ENCODE measurements at places on chromosomes 4 and X. TPM values are rescaled to one million over a fixed set of nuclear protein-coding genes. Genes with fewer than 3 reads are reported as not detected.
A peak's percentile ranks its signal among the peaks of the same experiment; 100 is the strongest.

DNA sequence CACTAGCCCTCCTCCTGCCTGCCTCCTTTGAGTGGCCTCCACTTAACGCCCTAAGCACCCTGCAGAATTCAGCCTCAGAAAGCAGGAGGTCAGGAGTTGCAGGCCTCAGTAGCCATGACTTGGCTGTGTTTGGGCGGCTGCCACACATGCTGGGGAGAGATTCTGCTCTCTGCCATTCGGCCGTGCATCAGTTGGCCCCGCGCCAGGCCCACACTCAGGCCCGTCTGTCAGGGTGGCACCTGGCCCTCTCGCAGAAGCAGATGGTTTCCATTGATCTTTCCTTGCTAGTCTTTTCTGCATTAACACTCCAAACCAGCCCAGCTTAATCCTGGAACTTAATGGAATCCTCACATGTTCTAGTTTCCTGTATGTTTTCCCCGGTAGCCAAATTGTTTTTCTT lies 30.7 kb upstream of the ATP6AP2 start:
- no peak for DNase-seq

The OTUD6A gene
- not detected for total RNA-seq

GRCh38 chr4:4987656-4988055 lies 31.6 kb downstream of the CYTL1 start:
- no peak for DNase-seq

- DNase-seq = no peak
Observed at GRCh38 chr4:87895964-87896621, 63.3 kb downstream of the MEPE start.

- DNase-seq = no peak
Observed at GRCh38 chrX:134460862-134461220, 876 bp downstream of the HPRT1 start.

GRCh38 chrX:154775419-154776349 lies 13.0 kb downstream of the DKC1 start:
- DNase-seq = no peak

The GYG2 gene
- total RNA-seq = 4.5 TPM

DNA sequence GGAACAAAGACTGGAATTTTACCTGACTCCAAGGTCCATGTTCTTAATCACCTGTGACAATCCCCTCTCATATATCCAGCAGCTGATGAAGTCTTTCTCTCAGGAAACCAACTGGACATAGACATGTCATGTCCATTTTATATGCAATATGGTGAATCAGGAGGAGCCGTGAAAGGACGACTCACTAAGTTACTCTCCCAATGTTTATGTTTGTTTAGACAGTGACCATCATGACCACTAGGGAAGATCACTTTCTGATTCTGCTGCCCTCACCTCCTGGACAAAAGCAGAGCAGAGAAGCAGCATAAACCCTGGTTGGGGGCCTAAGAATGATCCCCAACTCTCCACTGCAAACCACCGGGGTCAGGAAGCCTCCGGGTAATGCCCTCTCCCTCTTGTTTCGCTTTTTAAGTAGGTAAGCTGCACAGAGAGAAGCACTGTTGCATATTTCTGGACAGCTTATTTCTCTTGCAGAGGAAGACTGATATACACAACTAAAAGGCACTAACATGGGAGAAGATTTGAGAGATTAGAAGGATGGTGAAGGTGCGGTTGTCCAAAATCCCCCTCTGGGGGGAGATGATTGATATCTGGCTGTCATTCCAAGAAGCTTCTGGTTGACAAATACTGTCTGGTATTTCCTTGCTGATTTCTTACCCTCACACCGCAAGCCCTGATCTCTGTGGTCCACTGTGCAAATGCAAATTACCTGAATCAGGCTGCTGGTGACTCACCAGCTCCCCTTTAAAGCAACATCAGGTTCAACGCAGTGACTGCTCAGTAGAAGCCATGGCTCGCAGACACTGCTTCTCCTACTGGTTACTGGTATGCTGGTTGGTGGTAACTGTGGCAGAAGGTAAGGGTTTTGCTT lies at the start of gene ODAPH:
ODAPH (plus strand) TSS at position 773 of the 871 bp plus-strand sequence; CDS start at position 790, 17 bp downstream.
- no peak for DNase-seq

DNA sequence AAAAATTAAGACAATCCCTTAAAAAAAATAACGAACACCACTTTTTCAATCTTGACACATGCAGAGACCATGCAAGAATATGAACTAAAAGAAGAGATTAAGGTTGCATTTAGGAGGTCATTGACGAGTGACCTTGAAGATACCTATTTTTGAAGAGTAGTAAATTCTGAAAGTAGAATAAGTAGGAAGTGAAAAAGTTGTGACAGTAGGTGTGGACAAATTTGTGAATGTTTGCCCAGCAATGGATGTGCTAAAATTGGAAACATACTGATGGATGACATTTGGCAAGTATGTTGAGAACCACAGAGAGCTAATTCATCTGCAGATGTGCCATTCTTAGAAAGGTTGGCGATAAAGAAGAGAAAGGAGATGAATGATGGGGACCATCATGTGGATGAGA lies 213.7 kb upstream of the VCX3A start:
- no peak for DNase-seq

The ABLIM2 gene
- 0.74 TPM for total RNA-seq

The CXorf49 gene
- total RNA-seq = not detected

DNA sequence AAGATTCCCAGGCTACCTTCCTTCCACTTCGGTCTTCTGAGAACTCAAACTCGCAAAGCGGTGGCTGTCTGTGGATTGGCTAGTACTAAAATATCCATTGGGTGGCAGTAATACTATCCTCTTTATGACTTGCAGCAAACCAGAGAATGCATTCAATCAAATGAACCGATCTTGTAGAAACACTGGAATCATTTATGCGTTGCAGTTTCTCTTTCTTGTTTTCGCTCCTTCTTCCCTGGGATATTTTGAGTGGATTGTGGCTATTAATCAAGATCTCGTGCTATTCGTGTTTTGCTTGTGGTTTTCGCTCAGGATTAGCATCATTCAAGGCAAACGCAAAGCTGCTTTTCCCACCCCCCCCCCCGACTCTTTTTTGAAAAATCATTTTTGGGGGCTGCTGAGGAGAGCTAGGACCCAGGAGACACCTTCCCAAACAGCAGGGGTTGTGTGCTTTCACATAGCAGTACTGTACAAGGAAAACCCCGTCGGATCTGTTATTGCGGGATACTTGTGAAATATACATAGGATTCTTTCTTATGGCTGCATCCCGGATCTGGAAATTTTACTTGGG lies at the start of gene IL1RAPL1:
IL1RAPL1 (plus strand) TSS at position 466 of the 571 bp plus-strand sequence.
- no peak for DNase-seq

- no peak for DNase-seq
Observed at GRCh38 chr4:71855944-71856343, 72.1 kb upstream of the GC start.

- no peak for DNase-seq
Observed at GRCh38 chrX:154327038-154327820, 31.6 kb downstream of the TKTL1 start.

GRCh38 chrX:45126158-45126557 lies 74.5 kb downstream of the DIPK2B start:
- DNase-seq = no peak

The NXF3 gene
- 1.3 TPM for total RNA-seq

The C1QTNF7 gene
- not detected for total RNA-seq

DNA sequence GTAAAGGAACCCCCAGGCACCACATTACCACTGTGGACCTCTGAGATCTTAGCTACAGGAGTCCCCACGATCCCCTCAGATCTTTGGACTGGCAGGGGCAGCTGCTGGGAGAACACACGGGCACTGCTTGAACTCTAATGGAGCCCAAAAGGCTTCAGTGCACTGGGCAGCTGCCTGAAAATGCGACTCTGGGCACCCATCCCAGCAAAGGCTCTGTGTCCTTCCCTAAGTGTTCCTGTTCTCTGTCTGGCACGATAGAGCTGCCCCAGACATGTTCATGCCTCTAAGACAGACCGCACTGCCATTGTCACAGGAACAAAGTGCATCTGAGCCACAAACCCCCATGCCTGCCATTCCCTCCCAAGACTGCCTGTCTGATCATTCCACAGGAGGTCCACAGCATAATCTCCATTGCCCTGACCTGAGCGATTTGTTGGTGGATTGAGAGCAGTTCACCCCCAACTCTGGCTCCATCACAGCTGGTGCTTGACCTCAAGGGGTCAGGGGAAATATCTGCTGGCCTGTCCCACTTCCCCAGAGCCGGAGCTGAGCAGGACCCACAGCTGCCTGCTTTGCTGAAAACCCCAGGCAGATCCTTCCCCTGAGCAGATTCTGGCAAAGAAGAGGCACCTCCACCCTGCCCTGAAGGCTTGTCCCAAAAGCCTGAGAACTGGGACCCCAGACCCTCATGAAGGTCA lies 436.0 kb upstream of the INTU start:
- no peak for DNase-seq

DNA sequence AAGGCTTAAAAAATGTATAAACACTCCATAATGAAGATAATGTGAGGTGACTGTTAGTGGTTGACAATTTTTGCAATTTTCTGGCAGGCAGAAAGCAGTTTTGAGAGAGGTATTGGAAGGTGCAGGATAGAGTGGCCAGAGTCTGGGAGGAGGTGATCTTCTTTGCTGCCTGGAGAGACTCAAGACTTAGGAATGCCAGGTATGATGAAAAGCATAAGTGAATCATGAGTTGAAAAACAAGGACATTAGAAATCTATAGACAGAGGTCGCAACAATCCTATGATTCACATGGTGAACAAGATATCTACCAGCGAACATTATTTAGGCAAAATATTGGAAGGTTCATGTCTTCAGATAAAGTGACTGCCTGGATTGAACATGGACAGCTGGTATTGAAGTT lies 118.5 kb downstream of the CFAP299 start:
- no peak for DNase-seq

- DNase-seq = no peak
Observed at GRCh38 chrX:31836479-31836878, 764.6 kb upstream of the FTHL17 start.

DNA sequence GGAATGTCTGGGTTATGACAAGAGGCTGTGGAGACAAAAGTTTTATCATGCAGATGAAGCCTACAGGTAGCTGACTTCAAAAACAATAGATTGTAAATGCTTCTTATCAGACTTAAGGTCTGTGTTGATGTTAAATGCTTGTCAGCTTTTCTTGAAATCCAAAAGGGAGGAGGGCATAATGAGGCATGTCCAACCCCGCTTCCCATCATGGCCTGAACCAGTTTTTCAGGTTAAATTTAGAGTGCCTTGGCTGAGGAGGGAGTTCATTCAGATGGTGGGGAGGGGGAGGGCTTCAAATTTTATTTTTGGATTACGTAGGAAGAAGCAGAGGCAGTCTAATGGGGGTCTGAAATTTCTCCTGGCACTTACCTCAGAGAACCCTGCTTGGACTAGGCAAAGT lies 207.7 kb upstream of the HDX start:
- no peak for DNase-seq

DNA sequence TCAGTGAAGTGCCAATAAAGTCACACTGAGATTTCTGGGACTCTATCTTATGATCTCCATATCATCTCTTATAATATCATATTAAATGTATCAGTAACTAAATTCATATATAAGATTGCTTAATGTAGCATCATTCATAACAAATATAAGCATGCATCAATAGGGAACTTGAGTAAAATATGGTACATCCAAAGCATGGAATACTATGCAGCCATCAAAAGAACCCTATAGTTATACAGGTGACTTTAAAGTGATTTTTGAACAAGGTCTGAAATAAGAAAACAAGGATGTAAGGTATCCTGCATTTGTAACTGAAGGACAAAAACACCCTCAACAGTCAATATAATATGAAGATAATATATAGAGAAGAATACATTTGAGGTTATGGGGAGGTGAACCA lies 47.3 kb downstream of the HUWE1 start:
- no peak for DNase-seq

The ETDB gene
- not detected for total RNA-seq

The CLDN2 gene
- not detected for total RNA-seq

- no peak for DNase-seq
Observed at GRCh38 chrX:129840344-129840743, 3.3 kb downstream of the ZDHHC9 start.

The TLL1 gene
- total RNA-seq = 48.0 TPM

The AMOT gene
- 31.2 TPM for total RNA-seq

The RBM46 gene
- total RNA-seq = not detected

DNA sequence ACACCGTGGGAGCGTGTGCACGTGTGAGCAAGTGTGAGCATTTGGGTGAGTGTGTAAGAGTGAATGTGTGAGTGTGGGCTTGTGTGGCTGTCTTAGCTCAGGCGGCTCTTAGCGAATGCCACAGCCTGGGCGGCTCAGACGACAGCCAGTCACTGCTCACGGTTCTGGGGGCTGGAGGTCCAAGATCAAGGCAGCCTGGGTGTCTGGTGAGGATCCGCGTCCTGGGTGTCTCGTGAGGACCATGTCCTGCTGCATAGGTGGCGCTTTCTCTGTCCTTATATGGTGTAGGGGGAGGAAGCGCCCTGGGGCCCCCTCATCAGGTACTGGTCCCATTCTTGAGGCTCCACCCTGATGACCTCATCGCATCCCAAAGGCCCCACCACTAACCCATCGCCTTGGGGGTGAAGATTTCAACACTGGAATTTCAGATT lies 4.5 kb downstream of the DOK7 start:
- DNase-seq = no peak

- DNase-seq = no peak
Observed at GRCh38 chr4:129420637-129421036, 324.7 kb downstream of the C4orf33 start.

GRCh38 chr4:168021666-168022065 lies 70.7 kb upstream of the ANXA10 start:
- DNase-seq = no peak

- DNase-seq = no peak
Observed at GRCh38 chrX:85379174-85379907, at the start of gene POF1B. POF1B (minus strand) TSS chrX:85379665; CDS start chrX:85379454, 211 bp downstream.

DNA sequence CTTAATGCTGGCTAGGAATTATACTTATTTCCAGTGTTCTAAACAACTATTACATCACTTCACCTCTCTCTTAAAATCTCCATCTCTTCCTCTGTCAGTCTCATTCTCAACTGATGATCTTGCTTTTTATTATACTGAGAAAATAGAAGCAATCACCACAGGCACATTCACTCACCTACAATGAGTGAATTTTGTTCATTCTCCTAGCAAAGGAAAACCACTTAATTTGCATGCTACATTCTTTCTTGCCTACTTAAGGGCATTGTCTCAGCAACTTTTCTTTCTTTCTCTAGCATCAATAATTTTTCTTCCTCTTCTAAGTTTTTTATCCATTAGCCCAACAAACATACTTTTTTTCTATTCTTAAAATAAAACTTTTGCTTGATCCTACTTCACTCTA lies 21.1 kb upstream of the USP38 start:
- DNase-seq = no peak

The APLN gene
- 3.5 TPM for total RNA-seq

DNA sequence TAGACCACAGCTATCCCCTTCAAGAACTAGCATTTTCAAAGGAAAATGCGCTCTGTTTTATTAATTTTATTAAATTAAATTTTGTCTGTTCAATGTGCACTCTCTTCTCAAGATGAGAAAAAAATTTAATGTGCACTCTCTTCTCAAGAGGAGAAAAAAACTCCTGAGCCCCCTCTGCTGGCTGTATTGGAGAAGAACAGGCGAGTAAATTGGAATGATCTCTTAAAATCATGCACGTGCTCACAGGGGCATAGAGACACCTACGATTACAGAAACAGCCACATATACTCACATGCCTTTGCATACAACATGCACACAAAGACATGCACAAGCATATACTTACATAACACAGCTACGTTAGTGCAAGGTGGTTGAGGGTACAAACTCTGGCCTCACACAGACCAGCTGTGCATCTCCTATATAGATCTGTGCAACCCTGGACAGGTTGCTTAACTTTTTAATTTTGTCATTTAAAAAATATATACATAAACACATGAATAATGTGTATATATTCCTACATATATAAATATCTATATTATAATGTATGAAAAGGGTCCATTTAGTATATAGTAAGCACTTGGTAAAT lies 176.2 kb upstream of the CXorf66 start:
- peak; percentile 51 for DNase-seq

GRCh38 chr4:107683873-107684272 lies 36.2 kb downstream of the PAPSS1 start:
- no peak for DNase-seq

The SHROOM2 gene
- total RNA-seq = 22.3 TPM
